ENCODE measurements at places on chromosomes 1 and 21.

DNA sequence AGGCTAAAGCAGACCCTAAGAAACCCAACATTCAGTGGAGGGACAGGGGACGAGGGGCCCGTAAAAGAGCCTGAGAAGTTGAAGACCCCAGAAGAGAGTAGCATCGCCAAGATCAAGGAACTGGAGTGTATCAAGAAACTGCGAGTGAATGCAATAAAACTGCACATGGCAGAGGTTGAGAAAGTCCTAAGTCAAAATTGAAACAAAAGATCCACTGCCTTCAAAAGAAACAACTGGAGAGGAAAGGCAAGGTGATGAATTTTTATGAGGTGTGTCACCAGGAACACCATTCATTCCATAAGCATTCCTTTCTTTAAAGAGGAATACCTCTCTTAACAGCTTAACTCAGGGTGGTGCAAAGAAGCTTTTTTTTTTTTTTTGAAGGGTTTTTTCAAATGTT lies 38.3 kb upstream of the ADORA3 start:
- DNase-seq, result no peak

DNA sequence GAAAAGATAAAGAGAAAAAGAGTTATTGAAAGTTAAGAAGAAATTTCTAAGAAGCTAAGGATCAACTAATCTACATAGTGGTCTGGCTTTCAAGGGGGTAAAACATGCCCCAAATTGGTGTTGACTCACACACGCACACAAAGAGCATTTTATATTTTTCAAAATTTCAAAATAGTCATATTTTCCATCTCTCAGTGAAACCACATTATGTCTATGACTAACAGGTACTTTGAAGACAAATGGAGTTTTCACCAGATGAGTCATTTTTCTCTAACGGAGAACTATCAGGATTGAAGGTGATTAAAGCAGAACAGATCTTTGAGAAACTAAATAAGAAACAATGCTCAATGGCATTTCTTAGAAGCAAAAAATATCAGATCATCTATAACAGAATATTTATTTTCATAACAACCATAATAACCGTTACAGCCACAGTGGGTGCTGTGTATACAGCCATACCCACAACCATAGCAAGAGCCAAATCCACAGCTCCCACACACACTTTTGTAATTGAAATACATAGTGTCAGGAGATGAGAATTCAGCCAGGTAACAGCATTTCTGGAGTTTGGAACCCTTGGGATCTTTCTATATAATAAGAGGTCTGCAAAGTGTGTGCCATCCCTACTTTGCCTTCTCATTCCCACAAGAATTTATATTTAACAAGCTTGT lies at the start of gene KRTAP21-3:
Gene KRTAP21-3, minus strand, starts transcription at position 539 of the 671 bp plus-strand sequence. Its CDS starts 18 bp downstream, at position 521.
- no peak for DNase-seq

DNA sequence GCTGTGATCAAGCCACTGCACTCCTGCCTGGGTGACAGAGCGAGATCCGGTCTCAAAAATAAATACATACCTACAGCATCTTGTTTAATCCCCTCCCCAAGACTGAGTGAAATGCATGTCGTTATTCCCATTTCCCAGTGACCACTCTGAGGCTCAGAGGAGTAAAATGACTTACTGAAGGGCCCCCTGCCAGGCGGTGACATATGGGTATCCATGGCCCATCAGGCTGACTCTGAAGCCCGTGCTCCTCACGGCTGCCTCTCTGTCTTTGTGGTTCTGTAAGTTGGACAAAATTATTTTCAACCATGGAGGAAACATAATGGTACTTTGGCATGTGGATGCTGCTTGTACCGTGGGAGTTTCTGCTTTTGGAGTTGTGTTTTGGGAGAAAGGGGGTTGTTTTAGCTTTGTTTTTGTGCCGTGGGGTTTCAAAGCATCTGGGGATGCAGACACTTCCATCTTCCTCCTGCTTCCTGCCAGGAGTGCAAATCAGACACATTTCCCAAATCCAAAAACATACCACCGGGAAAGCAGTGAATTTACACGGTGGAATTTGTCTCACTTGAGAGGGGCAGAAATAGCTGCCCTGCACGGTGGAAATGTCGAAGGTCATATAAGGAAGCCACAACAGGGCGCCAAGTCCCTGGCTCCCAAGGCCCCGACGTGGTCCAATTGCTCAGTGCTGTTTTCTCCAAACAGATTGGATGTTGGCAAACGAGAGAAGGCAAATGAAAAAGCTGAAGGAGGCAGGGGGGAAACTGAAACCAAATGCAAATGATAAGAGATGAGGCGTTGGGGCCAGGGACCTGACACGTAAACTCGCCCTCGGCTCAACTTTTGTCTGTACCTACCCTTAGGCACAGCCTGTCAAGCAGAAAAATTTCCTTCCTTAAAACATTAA lies 17.1 kb upstream of the PINK1 start:
- no peak for DNase-seq

DNA sequence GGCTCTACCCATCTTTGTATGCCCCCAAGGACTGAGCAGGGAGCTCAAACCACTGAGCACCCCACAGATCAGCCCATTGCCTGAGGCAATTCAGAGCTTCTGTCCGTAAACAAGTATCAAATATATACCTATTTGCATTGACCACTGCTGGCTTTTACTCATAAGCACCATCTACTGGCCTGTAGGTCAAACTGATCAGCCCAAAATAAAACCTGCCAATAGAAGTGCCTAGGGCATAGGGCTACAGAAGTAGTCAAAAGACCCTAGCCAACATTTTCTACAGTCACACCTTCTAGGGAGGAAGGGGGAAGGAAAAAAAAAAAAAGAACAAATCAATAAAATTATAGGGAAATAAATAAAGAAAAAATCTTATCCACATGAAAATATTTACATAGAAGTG lies 5.3 kb upstream of the LCE3D start:
- DNase-seq, result no peak

DNA sequence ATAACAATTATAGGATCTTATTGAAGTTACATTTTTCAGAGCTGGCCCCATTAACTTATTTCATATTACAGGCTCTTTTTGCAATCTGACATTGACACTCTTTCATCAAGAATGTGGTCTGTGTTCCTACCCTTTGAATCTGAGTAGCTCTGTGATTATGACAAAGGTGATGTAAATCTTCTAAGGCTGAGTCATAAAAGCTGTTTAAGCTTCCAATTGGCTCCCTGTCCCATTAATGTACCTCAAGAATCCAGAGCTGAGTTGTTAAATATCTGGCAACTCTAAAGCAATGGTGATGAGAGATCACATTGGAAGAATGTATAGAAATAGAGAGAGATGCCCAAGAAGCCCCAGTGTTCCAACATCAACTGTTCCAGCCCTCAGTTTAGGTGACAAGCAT lies 178.5 kb upstream of the DEPDC1 start:
- DNase-seq, result no peak

DNA sequence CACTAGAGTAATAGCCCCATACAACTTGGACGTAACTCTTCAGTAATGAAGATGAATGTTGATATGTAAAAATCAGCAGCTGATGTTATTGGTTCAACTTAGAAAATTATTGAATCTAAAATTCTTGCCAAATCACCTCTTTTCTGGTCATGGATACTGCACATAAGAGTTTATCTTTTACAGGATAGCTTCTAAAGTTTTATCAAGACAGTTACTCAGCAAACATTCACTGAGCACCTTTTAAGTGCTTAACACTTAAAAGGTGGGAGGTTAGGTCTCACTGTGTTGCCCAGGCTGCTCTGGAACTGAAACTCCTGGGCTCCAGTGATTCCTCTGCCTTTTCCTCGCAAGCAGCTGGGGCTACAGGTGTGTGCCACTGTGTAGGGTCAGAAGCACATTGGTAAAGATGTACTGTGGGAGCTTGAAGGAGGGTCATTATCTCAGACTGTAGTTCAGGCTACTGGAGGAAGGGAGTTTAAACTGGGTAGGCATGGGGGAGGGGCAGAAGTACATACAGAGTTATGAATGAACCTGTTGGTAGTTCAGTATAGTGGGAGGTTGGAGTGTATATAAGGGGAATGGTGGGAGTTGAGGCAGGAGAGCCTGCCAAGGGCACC lies 2.0 kb downstream of the MPZL1 start:
- no peak for DNase-seq

- DNase-seq, result no peak
These were observed 167.9 kb downstream of the ASTN1 start for GRCh38 chr1:176996456-176997090.

DNA sequence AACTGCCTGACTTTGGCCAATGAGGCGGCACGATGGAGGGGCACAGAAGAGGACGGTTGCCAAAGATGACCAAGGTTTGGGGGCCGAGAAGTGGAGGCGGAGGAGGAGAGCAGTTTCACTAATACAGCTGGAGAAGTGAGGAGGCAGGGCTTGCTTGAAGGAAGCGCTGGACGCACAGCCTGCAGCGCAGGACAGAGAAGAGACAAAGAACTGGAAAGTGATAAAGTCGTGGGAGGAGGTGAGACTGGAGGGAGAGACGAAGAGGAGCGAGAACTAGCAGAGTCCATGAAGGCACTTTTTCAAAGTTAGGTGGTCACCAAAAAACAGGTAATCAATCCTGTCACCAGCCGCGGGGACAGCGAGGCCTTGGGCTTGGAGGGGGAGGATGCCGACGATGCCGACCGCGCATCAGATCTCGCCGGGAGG lies 771 bp downstream of the PACC1 start:
- DNase-seq, result no peak

GRCh38 chr1:45643978-45644377 lies 20.1 kb upstream of the CCDC17 start:
- no peak for DNase-seq

- no peak for DNase-seq
These were observed 28.7 kb downstream of the HYI start for GRCh38 chr1:43425045-43425444.

DNA sequence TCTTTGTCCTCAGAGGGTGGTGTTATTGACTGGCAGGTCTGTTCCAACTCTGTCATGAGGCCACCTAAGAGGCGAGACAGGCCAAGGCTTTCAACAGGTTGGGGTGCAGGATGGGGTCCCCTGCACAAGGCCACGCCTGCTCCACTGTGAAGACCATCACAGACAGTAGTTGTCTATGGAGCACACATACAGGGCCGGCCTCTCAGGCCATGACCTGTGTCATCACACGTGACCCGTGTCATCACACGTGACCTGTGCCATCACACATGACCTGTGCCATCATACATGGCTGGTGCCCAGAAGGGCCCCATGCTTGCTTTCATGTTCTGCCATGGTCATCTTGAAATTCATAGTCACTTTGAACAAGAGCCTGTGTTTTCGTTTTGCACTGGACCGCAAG lies 91.9 kb downstream of the ARHGEF10L start:
- DNase-seq, result no peak

DNA sequence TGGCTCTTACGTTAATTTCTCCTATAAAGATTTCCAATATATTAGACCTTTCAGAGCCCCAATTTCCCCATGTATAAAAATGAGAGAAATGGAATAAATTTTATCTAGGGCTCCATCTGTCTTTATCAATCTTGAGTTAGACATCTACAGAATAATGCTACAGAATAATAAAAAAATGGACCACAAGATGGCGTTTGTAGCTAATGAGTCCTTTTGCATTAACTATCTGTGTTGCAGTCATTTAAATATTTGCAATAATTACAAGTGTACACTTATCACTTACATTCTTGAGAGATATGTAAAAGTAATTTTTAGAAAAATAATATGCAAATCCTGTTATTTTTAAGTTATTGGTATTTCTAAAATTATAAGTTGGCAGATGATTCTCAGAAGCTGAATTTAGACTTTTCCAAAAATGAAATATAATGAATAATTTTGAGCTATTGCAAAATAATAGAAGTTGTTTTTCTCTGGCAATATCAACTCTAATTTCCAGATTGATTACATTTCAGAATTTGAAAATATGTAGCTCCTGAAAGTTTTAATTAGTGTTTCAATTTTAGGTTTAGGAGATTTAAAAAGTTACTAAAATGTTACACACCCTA lies 87.7 kb downstream of the SNX7 start:
- DNase-seq, result no peak

GRCh38 chr1:52533713-52534112 lies 19.2 kb downstream of the TUT4 start:
- no peak for DNase-seq

- DNase-seq, result no peak
These were observed 87.4 kb downstream of the DMRTB1 start for GRCh38 chr1:53546409-53547155.

DNA sequence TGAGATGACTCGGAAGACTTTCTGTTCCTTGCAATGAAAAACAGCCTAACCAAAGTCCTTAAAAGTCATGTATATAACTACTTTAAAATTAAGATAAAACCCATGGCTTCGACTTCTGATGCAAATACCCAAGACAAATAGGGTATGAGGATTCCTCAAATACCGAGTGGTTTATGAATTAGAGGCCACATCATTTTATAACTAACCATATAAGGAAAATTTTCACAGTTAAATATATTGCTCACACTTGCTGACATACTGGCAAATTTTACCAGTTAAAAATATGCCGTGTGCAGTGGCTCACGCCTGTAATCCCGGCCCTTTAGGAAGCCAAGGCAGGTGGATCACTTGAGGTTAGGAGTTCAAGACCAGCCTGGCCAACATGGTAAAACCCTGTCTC lies 5.4 kb downstream of the RERE start:
- no peak for DNase-seq

- no peak for DNase-seq
These were observed 53.0 kb downstream of the IER5 start for GRCh38 chr1:181141431-181141910.

DNA sequence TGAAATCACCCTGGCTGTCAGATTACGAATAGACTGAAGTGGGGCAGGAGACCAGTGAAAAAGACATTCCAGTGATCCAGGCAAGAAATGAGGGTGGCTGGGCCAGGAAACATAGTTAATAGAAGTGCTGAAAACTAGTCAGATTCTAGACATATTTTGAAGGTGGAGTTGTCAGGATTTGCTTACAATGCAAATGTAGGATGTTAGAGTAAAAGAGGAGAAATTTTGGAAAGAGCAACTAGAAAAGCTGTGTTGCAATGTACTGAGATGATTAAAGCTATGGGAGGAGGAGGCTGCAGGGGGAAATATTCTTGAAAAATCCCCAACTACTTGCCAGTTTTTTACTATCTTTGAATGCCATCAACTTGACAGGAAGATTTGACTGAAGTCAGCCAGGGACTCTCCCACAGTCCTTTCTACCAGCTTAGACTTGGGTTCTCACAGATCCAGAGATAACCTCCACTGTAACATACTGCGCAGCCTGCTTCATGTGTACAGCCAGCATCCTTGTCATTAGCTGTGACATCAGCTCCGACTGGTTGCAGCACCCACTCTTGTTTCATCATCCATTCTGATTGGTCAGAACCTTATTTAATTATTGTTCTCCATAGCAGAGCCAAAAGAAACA lies 109.7 kb downstream of the TSEN15 start:
- DNase-seq, result no peak

DNA sequence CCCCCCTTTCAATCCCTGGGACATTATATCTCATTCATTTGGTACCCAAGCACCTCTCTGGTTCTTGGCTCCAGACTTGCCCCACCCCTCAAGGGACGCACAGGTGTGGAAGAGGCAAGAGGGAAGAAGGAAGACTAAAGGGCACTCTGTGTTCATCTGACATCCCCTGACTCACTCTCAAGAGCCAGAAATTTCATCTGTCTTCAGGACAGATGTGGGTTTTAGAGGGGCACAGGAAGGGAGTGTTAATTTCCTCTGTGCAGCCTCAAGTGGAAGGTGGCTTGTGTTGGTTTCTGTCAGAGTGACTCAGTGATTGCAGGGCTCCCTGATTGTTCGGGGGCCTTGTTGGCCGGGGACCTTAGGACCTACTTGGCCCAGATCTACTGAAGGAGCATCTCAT lies 2.4 kb downstream of the C2CD4D start:
- DNase-seq, result no peak

GRCh38 chr1:210237479-210237878 lies 4.9 kb downstream of the SERTAD4 start:
- DNase-seq, result no peak

GRCh38 chr1:41461790-41462679 lies 22.4 kb downstream of the EDN2 start:
- no peak for DNase-seq

Measured in CD8-positive, alpha-beta T cell (primary cell).